Trophoblast cell (in vitro differentiated cells and primary cell): ENCODE measurements at places on chromosomes 3 and 15.

DNA sequence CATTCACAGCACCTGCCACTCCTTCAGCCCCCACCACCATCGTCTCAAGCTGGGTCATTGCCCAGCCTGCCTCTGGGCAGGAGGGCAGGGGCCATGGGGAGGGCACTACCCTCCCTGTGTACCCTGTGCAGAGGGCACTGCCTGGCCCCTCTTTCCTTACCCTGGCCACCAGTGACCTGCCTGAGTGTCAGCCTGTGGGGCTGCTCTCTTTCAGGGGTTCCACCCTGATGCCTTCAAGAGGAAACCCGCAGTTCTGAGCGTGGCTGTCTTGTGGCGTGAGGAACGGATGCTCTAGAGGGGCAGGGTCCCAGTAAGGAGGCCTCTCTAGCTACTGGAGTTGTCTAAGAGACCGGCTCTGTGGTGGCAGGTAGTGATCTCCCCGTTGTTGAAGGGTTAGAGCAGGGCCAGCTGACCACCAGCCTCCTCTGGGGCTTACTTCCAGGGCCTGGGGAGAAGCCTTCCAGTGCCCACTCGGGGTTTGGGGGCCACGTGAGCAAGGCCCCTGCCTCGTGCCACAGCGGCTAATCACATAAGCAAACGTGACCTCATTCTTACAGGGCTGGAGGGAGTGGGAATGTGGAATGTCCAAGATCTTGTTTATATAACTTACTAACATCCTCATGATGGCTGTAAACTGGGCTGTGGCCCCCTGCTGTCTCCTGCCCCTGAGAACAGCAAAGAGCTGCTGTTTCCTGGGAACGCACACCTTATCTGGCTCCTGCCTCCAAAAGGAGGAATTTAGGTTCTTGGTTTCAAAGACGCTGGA is 31.4 kb upstream of the SEC13 start:
- no peak for DNase-seq

- no peak for DNase-seq
Observed at GRCh38 chr3:196208942-196209695, 2.1 kb downstream of the ZDHHC19 start.

- DNase-seq = no peak
Observed at GRCh38 chr15:23646165-23647000, 1.3 kb downstream of the MAGEL2 start.

DNA sequence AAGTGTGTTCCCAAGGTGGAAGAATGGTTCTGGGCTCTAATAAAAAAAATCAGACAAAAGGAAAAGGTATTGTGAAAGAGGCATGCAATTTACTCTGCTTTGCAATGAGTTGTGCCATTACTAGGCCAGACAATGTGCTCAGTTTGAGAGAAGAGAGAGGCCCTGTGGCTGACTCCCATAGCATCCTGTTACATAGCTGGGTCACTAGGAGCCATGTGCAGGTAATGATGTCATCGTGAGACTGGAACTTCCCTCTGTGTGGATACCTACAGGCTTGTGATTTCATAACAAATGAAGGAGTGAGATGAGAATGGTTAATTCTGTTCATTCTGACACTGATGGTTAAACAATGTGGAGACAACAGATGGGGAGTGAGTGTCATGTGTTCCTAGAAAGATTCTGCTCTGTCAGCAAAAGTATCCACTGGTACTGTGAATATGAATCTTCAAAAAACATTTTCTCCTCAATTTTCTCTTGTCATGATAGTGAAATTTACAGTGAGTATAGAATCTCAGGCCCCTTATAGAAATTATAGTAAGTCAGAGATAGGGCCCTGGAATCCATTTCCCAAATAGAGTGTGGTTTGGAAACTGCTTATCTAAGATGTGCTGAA is 648.7 kb upstream of the DPPA4 start:
- DNase-seq = no peak

DNA sequence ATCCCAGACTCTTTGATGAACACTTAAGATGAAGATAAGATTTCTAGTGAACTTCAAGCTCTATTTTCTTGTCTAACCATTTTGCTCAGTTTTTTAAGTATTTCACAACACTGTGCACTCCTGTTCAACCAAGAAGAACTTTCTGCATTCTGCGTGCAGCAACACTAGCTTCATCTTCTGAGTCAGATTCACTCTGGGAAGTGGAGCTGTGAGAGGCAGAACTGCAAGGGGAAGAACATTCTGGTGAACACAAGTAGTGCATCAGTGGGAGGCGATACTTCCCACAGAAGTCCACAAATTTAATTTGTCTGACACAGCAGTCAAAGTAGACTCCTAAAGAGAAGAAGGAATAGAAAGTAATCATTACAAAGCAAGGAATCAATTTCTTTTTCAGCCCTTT is 18.1 kb downstream of the LRRC58 start:
- DNase-seq = no peak

- peak; percentile 77 for DNase-seq
Observed at GRCh38 chr3:71584394-71585011, 975 bp upstream of the FOXP1 start.

DNA sequence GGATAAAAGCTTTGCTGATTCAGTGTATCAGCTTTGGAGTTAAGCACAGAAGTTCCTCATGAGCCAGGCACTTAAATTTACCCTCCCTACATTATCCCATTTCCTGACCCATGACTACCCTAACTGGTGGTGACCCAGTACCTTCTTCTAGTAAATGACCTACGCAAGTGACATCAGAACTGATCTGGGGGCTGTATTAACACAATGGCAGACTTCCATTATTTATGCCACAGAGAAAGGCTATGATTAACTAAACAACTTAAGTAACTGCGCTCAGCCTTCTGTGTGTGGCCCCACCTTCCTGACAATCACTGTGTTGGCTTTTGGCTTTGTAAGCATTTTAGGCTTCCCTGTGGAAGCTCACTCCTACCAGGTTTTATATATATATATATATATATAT is 1.9 kb downstream of the MB21D2 start:
- no peak for DNase-seq

GRCh38 chr3:70554170-70554569 is 241.7 kb upstream of the MDFIC2 start:
- DNase-seq = no peak

DNA sequence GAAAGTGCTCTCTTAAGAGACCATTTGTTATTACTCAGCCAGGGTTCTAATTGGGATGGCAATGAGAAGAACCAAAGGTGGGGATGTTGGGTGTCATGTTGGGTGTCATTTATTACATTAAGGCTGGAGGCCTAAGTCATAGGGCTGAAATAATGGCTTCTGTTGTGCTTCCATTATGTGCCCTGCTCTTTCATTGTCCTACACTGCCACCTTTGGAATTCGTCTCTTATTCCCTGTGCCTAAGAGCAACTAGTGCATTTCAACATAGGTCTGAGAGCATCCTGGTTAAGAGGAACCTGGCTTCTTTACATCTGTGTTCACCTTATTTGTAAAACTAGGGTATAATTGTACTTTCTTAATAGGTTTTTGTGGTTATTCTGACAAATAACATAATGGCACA is 32.2 kb downstream of the RIOX2 start:
- no peak for DNase-seq

GRCh38 chr15:40746916-40747418 is 8.1 kb downstream of the RMDN3 start:
- no peak for DNase-seq
